ENCODE measurements at places on chromosomes 7 and 10.

DNA sequence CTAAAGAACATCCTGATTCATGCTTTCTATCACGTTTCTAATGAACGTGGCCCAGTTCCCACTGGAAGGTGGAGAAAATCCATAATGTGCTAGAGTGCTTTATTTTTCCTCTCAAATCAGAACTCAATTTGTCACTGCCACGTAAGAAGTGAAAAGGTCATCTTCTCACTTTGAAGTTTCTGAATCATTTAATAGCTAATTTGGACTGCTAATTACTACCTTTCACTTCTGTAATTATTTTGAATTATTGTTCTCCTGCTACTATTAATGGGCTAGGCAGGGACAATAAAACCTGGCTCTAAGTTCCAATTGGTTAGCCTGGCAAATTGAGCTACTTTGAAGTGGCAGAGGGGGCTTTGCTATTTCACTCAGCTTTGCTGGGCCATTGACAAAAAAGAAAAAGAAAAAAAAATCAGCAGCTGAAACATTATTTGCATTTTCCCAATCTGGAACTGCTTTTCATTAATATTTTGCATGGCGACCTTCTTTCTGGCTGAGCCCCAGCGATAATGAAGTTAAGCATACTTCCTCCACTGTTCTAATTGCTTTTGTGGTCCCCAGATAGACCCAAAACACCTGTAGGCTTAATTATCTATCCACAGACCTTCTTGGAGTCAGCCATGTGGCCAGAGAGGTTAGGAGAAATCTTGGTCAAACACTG, 264.2 kb downstream of the SEC23IP start:
- no peaks in the 10 kb centered on the region for H3K27me3 ChIP-seq
- H3K4me3 ChIP-seq = no peak overlapping the region
- no peaks in the 10 kb centered on the region for H3K4me1 ChIP-seq
- H3K36me3 ChIP-seq = no peaks in the 10 kb centered on the region
- no peak overlapping the region for H3K27ac ChIP-seq

DNA sequence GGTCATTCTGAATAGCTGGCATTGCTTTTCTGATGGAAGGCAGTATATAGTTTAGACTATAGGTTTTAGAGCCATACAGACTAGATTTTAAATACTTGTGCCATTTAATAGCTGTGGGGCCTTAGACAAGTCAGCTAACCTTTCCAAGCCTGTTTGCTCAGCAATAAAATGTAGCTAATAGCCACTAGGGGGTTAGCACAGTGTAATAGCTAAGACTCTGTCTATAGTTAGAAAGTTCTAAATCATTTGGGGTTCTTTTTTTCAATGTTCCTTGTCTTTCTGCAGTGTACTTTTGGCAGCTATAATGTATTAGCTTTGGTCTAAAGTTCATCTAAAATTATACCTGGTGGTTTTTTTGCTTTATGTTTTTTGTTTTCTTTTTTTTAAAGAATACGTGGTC, 7.5 kb upstream of the KIFBP start:
- no peaks in the 10 kb centered on the region for H3K27me3 ChIP-seq
- no peaks in the 10 kb centered on the region for H3K4me1 ChIP-seq
- H3K4me3 ChIP-seq = no peak overlapping the region
- no peak for DNase-seq
- peaks cover 58% of the 10 kb centered on the region for H3K36me3 ChIP-seq

GRCh38 chr10:6274040-6274439, 71.3 kb downstream of the PFKFB3 start:
- peaks cover 4% of the 10 kb centered on the region for H3K4me1 ChIP-seq
- no peaks in the 10 kb centered on the region for H3K36me3 ChIP-seq
- no peaks in the 10 kb centered on the region for H3K27me3 ChIP-seq
- DNase-seq = no peak

- DNase-seq = no peak
- no peaks in the 10 kb centered on the region for H3K36me3 ChIP-seq
- H3K4me3 ChIP-seq = no peak overlapping the region
- H3K27ac ChIP-seq = no peak overlapping the region
- H3K27me3 ChIP-seq = no peaks in the 10 kb centered on the region
Measured at GRCh38 chr7:131517218-131517923, 39.1 kb downstream of the PODXL start.

DNA sequence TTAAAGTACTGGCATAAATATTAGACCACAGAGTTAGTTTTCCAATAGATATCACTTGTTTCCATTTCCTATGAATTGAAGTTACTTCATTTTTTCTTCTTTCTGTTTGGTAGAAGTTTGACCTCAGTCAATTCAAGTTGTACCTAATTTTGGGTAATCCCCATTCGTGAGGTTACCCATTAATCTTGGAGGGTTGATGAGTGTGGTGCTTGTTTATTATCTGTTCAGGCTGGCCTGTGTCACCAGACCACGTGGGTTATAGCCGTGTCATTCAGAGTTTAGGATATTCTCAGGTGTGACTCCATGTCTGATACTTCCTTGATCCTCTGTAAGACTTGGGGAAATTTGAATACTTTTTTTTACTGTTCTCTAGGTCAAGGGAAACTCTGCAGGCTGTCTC, 133.9 kb upstream of the TPK1 start:
- no peaks in the 10 kb centered on the region for H3K36me3 ChIP-seq
- H3K4me3 ChIP-seq = no peak overlapping the region
- no peaks in the 10 kb centered on the region for H3K27me3 ChIP-seq
- no peak overlapping the region for H3K27ac ChIP-seq
- no peaks in the 10 kb centered on the region for H3K4me1 ChIP-seq

- no peak overlapping the region for H3K27ac ChIP-seq
- no peaks in the 10 kb centered on the region for H3K36me3 ChIP-seq
- no peaks in the 10 kb centered on the region for H3K4me1 ChIP-seq
- H3K27me3 ChIP-seq = no peaks in the 10 kb centered on the region
Measured at GRCh38 chr10:69412232-69412790, 4.4 kb downstream of the TACR2 start.

- H3K4me1 ChIP-seq = no peaks in the 10 kb centered on the region
- H3K27ac ChIP-seq = no peak overlapping the region
- no peak overlapping the region for H3K4me3 ChIP-seq
- H3K27me3 ChIP-seq = no peaks in the 10 kb centered on the region
Measured at GRCh38 chr7:65832281-65832680, 40.6 kb upstream of the VKORC1L1 start.

GRCh38 chr10:132169031-132169765, 17.6 kb upstream of the DPYSL4 start:
- H3K36me3 ChIP-seq = no peaks in the 10 kb centered on the region
- H3K27me3 ChIP-seq = no peaks in the 10 kb centered on the region
- no peak overlapping the region for H3K4me3 ChIP-seq
- no peak for DNase-seq

GRCh38 chr10:35375091-35375765, 38.9 kb downstream of the CCNY start:
- no peaks in the 10 kb centered on the region for H3K27me3 ChIP-seq
- no peak overlapping the region for H3K27ac ChIP-seq
- no peaks in the 10 kb centered on the region for H3K36me3 ChIP-seq
- DNase-seq = no peak
- H3K4me1 ChIP-seq = no peaks in the 10 kb centered on the region
- H3K4me3 ChIP-seq = no peak overlapping the region

- H3K4me3 ChIP-seq = peak overlapping the region; percentile 53
- H3K36me3 ChIP-seq = no peaks in the 10 kb centered on the region
- no peak overlapping the region for H3K27ac ChIP-seq
- peaks cover 18% of the 10 kb centered on the region for H3K4me1 ChIP-seq
- H3K27me3 ChIP-seq = no peaks in the 10 kb centered on the region
- peak; percentile 53 for DNase-seq
Measured at GRCh38 chr7:28179120-28180030, 1.2 kb downstream of the JAZF1 start.

DNA sequence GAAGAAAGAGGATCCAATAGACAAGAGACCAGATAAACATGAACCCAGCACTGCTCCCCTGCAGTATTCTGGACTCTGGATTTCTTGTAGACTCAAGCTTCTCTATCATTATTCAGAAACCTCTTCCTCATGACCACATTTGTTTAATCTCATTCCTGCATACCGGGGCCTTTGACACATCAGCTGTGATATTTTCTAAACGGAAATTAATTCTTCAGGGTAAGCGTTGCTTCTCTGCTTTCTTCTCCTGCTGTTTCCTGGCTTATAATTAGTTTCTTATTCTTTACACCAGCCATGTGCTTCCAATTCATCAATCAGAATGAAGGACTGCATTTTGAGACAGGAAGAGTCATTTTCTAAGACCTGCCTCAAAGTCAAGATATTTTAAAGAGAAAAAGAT, 54.2 kb upstream of the TARP start:
- H3K27me3 ChIP-seq = no peaks in the 10 kb centered on the region
- H3K36me3 ChIP-seq = no peaks in the 10 kb centered on the region
- no peak for DNase-seq

- no peak overlapping the region for H3K4me3 ChIP-seq
- H3K27ac ChIP-seq = no peak overlapping the region
- H3K4me1 ChIP-seq = peaks cover 3% of the 10 kb centered on the region
- no peak for DNase-seq
- H3K27me3 ChIP-seq = no peaks in the 10 kb centered on the region
- no peaks in the 10 kb centered on the region for H3K36me3 ChIP-seq
Measured at GRCh38 chr7:14899030-14899429, 3.5 kb downstream of the DGKB start.

- H3K27ac ChIP-seq = no peak overlapping the region
- DNase-seq = no peak
- H3K36me3 ChIP-seq = no peaks in the 10 kb centered on the region
Measured at GRCh38 chr7:2573761-2574160, 15.0 kb downstream of the IQCE start.

DNA sequence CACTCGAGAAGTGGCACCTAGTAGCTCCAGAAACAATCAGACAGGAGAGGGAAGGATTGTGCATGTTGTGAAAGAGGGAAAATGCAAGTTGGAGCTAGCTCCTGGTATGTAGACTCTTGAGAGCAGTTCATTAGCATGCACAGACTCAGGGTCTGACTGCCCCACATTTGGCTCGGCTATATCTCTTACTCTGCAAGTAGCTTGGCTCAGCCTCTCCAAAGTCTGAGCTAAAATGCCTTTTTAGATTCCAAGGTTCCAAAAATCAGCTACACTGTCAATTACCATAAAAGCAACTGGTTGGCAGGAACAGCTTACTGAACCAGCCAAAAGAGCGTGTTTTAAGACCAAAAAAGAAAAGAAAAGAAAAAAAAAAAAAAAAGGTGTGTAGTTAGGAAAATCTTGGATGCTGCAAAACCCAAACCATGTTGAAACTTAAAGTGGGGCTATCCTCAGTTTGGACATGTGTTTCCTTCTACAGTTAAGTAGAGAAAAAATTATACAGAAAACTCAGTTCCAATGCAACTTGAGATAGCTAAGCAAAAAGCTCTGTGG, 65.5 kb downstream of the MKX start:
- no peaks in the 10 kb centered on the region for H3K4me1 ChIP-seq
- no peak overlapping the region for H3K4me3 ChIP-seq
- H3K27me3 ChIP-seq = no peaks in the 10 kb centered on the region
- no peaks in the 10 kb centered on the region for H3K36me3 ChIP-seq

DNA sequence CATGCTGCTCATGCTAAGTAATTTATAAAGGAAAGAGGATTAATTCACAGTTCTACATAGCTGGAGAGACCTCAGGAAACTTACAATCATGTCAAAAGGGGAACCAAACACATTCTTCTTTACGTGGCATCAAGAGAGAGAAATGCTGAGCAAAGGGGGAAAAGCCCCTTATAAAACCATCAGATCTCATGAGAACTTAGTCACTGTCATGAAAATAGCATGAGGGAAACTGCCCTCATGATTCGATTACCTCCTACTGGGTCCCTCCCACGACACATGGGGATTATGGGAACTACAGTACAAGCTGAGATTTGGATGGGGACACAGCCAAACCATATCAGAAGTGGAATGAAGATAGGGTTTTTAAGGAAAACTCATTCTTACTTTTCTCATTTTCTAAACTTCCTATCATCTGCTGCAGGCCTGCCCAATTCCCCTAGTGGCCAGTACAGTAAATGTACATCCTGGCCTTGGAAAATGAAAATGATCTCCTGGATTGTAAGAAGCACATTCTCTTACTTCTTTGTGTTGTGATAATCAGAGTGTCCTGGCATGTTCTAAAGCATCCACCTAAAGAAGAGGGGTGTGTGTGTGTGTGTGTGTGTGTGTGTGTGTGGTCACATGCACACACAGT, 421.5 kb downstream of the LRMDA start:
- no peaks in the 10 kb centered on the region for H3K4me1 ChIP-seq
- H3K36me3 ChIP-seq = no peaks in the 10 kb centered on the region
- no peaks in the 10 kb centered on the region for H3K27me3 ChIP-seq
- H3K27ac ChIP-seq = no peak overlapping the region
- no peak overlapping the region for H3K4me3 ChIP-seq
- no peak for DNase-seq

DNA sequence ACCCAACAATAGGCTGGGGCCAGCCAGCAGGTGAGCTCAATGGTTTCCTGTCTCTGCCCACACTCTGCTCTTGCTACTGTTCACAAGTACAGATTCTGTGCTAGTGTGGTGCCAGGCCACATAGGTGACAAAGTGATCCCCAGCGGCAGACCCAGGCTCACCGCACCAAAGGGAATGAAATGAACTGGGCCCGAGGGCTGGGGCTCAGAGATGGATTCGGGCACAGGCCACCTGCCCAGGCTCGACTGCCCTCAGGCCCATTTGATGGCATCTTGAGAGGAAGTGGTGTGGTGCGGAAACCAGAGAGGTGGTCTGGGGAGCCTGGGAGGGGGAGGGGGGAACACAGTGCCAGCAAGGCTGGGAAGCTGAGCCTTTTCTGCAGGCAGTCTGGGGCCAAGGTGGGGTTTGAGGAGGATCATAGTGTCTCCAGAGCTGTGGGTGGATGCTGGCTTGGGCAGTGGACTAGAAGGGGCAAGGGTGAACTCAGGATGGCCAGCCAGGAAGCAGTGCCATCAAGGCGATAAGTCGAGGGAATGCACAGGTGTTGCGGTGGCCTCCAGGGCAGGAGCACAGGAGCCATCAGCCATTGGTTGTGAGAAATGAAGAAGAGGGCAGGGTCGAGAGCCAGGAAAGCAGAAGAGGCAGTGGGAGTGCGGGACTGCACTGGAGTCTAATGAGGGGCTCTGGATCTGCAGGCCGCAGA, 85.2 kb downstream of the ARHGAP22 start:
- no peak overlapping the region for H3K27ac ChIP-seq
- H3K4me1 ChIP-seq = no peaks in the 10 kb centered on the region
- H3K27me3 ChIP-seq = no peaks in the 10 kb centered on the region
- H3K4me3 ChIP-seq = no peak overlapping the region

DNA sequence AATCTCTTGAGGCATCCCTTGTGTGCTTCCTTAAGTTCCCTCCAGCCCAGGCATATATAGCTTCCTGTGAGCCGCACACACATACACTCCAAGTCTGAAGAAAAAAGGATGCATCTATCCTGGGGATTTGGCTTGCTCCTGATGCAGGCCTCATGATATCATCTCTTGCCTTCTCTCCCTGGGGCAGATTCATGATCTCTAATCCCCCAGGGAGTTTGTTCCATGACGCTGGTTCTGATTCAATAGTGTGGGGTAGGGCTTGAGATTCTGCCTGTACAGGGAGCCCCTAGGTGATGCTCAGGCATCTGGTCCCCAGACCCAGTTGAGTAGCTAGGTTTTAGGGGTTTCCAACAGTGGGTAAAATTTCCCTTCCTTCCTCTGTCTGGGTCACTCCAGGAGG, 1.5 kb downstream of the PON1 start:
- no peak overlapping the region for H3K4me3 ChIP-seq
- no peaks in the 10 kb centered on the region for H3K36me3 ChIP-seq
- DNase-seq = no peak

GRCh38 chr7:31055471-31055870, 3.4 kb downstream of the ADCYAP1R1 start:
- no peaks in the 10 kb centered on the region for H3K4me1 ChIP-seq
- no peak overlapping the region for H3K4me3 ChIP-seq
- no peak for DNase-seq

Data from SJCRH30 (cell line).